Anterior cingulate cortex (tissue), 58 donors: ENCODE measurements at places on chromosomes 3 and 15.

GRCh38 chr3:147757866-147758265, 348.7 kb downstream of the ZIC1 start:
- no peak for DNase-seq

- no peak for DNase-seq
These were observed 137.6 kb downstream of the SI start for GRCh38 chr3:164940745-164941144.

DNA sequence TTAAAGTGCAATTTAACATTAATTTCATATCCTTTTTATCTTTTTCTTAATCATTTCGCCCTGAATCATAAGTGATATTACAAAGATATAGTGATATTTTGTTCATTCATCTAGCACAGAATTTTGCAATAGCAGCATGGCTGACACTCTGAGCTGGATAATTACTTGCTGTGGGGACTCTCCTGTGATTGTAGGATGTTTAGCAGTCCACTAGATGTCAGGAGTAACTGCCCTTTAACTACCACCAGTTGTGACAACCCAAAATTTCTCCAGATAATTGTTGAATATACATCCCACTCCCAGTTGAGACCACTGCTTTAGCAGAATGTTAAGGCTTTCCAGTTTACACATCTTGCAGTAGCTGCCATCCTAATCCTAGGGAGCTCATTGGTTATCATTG, 196.8 kb upstream of the MBNL1 start:
- DNase-seq: no peak

DNA sequence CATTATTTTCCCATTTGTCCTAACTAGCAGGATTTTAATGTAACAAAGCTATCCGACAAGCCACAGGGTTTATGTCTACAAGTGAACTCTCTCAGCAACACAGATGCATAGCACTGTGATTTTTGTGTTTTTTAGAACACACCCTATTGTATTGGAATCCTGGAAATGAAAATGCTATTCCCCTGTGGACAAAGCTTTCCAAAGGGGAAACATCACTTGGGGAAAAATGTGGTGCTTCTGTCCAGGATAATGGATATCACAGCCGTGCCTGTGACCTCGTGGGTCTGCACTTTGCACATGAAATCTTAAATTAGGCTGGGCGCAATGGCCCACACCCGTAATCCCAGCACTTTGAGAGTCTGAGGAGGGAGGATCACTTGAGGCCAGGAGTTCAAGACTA, 60.6 kb downstream of the EFCAB12 start:
- DNase-seq: no peak

GRCh38 chr15:63181648-63182047, 7.8 kb upstream of the RAB8B start:
- DNase-seq: no peak

GRCh38 chr3:168058481-168058880, 37.2 kb downstream of the GOLIM4 start:
- no peak for DNase-seq

DNA sequence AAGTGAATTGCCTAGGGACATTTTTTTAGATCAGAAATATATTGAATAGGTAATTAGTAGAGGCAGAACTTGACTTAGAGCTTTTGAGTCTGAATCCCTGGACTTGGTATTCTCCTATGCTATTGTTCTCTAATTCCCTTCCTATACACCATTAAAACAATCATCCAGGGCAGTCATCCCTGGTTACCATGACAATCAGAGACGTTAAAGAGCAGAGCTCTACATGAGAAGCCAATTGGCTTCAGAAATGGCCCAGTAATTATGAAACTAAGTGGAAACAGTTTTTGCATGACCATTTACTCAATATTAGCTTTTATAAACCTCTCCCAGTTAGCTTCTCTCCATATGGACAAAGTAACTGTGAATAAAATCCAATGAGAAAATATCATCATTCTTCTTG, 182.1 kb upstream of the TP63 start:
- no peak for DNase-seq

DNA sequence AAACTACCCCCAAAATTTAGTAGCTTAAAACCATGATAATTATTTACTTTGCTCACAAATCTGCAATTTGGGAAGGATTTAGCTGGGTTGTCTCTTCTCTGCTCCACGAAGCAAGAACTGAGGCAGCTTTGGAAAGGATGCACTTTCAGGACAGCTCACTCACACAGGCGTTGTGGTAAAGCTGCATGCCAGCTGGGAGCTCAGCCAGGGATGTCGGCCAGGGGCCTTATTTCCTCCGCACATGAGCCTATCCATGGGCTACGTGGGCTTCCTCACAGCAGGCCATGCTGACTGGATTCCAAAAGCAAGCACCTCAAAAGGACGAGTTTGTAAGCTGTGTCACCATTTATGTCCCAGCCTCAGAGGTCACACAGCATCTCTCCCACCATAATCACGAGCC, 301.3 kb upstream of the IGF1R start:
- DNase-seq: no peak

DNA sequence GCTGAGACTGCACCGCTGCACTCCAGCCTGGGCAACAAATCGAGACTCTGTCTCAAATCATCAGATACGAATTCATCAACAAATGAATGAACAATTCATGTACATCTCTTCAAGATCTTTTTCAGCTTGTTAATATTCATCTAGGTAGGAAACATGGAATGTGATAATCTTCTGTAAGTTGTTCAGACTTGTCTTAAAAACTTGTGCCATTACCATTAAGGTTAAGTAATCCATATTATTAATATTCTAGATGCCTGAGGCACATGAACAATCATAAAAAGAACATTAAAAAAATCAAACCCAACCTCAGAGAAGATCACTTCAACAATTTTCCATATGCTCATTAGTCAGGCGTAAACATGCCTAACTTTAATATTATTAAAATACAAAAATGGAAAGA, 36.2 kb downstream of the CHSY1 start:
- no peak for DNase-seq

- no peak for DNase-seq
These were observed 643.9 kb upstream of the ADAMTS9 start for GRCh38 chr3:65331730-65332129.

DNA sequence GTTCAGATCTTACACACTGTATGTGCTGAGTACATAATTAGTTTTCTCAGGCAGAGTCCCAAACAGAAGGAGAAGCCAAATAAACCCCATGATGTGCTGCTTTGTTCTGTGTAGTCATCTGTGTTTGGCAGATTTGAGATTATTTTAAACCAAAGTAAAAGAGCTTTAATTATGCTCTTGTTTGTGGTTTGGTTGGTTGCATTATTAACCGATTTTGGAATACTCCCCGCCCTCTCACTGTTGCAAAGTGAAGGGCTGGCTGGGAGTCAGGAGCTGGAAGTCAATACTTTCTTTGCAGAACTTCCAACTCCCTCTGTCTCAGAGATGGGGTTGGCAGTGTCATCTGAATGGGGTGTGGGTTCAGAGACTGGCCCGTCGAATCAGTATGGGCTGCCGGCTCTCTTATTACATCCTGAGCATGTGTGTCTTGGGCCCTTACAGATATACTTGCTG, 34.4 kb downstream of the SLCO3A1 start:
- DNase-seq: peak; percentile 30

DNA sequence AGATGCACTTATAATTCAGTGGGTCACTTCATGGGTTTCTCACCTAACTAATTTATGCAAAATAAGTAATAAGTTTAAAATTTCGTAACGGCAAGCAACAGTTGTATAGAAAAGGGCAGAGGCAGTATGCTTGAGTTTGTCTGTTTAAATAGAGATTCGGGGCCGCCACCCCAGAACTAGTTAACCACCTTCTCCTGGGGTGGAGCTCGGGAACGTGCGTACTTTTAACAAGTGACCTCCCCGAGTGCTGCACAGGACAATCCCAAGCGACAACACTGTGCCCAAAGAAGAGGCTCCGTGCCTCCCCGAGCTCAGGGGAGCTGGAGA, 439 bp downstream of the SSR3 start:
- DNase-seq: no peak

DNA sequence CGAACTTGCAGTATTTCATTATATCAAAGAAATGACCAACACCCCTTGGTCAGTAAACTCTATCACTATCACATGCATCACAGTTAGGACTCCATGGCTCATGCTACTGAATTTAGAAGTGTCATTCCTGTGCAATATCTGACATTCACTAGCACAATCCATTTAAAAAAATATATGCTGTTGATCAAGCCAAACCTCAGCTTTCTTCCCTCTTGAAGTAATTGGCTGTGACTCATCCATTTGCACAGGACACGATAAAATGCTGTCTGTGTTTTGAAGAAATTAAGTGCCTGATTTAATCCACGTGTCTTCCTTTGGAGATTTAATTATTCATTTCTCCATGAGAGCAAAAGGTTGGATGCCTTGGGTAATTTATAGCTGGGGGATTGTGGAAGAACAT, 38.9 kb downstream of the CPNE4 start:
- DNase-seq: no peak

DNA sequence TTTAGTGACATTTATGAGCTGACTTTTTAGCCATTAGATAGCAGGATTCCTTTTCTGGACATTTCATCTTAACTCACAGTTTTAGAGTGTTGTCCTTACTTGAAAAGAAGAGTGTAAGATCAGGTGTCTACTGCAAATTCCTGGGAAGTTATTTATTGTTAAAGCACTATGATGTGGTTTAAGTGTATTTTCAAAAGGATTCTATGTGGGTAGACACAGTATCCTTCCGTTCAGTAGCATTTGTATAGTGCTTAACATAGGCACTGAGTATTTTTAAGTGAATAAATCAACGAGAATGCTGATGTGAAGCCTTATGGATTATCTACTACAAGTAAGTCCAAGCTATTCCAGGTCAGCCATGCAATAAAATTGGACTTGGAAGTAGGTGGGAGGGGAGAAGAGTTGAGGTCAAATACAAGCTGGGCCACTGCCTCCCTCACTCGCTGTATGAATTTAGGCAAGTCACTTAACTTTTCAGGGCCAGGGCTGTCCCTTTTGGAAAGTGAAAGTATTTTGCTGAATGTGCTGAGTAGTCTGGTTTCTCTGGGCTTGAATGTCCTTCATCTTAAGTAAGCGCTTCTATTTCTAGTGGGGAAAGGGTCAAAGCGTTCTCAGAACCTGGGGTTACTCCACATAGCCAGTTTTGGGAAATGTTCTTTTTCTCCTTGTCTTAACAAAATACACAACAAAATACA, 48.6 kb downstream of the GAP43 start:
- no peak for DNase-seq

DNA sequence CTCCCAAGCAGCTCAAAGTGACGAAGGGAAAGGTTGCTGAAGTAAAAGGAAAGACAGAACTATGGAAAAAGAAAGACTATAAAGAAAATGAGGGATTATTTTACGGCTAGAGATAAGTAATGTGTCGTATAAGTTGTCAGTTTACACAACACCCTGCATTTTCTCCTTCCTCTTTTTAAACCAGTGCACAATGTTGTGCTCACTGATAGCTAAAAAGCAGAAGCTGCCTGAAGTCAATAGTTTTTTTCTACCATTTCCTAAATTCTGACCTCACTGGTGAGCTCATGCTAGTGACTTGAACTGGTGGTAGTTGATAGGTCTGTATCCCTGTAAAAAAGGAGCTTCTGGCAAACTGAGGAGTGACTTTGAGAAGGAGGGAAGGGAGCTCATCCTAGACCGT, 368.6 kb upstream of the GBE1 start:
- no peak for DNase-seq

DNA sequence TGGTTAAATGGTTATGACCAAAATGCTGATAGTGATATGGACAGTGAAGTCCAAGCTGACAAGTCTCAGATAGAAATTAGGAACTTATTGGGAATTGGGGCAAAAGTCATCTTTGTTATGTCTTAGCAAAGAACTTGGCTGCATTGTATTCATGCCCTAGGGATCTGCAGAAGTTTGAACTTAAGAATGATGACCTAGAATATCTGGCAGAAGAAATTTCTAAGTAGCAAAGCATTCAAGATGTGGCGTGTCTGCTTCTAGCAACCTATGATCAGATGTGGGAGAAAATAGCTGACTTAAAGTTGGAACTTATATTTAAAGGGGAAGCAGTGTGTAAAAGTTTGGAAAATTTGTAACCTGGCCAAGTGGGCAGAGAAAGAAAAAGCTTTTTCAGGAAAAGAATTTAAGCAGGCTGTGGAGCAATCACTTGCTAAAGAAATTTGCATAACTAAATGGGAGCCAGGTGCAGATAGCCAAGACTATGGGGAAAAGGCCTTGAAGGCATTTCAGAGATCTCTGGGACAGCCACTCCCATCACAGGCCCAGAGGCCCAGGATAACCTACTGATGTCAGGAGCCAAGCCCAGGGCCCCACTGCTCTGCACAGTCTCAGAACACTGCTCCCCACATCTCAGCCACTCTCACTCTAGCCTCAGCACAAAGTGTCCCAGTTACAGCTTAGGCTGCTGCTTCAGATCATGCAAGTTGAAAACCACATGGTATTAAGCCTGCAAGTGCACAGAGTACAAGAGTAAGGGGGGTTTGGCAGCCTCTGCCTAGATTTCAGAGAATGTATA, 147.8 kb upstream of the TGFBR2 start:
- no peak for DNase-seq

DNA sequence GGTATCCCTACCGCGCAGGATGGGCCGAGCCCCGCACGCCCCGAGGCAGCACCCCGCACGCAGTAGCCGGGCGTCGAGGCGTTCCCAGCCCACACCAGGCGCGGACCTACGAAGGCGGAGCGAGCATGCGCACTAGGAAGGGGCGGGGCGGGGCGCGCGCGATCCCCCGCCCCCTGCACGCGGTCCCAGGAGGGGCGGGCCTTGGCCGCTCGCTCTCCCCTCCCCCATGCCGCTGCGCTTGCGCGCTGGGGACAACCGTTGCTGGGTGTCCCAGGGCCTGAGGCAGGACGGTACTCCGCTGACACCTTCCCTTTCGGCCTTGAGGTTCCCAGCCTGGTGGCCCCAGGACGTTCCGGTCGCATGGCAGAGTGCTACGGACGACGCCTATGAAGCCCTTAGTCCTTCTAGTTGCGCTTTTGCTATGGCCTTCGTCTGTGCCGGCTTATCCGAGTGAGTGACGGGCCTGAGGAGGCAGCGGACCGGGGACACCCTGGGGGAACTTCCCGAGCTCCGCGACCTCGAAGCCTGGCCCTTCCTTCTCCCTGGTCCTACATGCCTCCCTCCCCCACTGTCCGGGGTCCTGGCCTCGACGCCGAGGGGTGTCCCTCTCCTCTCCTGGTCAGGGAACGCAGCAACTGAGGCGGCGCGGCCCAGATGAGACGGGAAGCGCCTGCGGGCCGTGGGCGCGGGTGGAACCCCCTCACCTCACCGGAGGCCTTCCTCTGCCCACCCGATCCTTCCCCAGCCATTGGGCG, at the start of gene SPESP1:
TSS of gene SPESP1 (plus strand) at position 258 of the 755 bp plus-strand sequence. CDS start at position 387, 129 bp downstream.
- peak; percentile 24 for DNase-seq

- peak; percentile 45 for DNase-seq
These were observed 53.1 kb downstream of the CACNA2D2 start for GRCh38 chr3:50450209-50450921.

DNA sequence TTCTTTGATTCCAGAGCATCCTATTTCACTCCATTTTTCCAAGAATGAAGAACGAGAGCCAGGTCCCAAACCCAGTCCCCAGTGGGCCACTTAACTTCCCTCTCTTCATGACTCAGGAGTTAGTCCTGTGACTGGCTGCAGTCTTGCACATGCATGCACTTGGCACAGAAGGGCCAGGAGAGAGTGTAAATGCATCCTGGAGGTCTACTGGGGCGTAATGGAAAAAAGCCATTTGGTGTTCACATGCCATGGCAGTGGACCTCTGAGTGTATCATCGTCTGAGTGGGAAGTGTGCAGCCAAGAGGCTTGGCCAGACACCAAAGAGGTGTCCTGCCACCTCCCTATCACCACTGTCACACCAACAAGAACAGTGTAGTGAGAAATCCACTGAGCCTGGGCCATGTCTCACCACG, 15.1 kb upstream of the RFTN1 start:
- DNase-seq: no peak
